Daoy (cell line): ENCODE measurements at places on chromosomes 6 and 20. TPM values are rescaled to one million over a fixed set of nuclear protein-coding genes. Genes with fewer than 3 reads are reported as not detected.
A peak's percentile ranks its signal among the peaks of the same experiment; 100 is the strongest.

GRCh38 chr6:70680396-70680795, 12.7 kb downstream of the SMAP1 start:
- no peak for DNase-seq

Gene BTNL2
- not detected in 2 replicates for total RNA-seq

- peak; percentile 61 for DNase-seq
Observed at GRCh38 chr20:37986873-37987601, 46.2 kb downstream of the TTI1 start.

Gene STMND1
- total RNA-seq: 0.29 and 0.33 TPM in 2 replicates

Gene CARMIL1
- total RNA-seq: 13.4 and 18.2 TPM in 2 replicates

Gene TMX4
- 8.1 and 10.2 TPM in 2 replicates for total RNA-seq

Gene SLC13A3
- 0.11 TPM in 1 of 2 replicates, not detected in the other for total RNA-seq

DNA sequence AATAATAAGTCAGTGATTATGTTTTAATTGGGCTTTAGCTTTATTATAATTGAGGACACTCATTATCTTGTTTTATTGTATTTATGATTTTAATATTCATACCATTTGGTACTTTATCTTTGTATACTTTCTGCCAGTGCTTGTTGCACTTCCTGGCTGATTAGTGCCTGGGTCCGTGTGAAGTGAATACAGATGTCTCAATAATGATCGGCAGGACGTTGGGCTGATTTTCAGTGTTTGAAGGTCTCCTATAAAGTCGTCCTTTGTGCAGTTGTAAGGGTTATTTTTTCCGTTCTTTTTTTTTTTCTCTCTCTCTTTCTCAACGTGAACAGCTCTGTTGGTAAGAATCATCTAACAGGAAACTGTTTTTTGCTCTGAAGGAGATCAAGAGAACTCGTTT, 450.0 kb upstream of the POU3F2 start:
- no peak for DNase-seq

DNA sequence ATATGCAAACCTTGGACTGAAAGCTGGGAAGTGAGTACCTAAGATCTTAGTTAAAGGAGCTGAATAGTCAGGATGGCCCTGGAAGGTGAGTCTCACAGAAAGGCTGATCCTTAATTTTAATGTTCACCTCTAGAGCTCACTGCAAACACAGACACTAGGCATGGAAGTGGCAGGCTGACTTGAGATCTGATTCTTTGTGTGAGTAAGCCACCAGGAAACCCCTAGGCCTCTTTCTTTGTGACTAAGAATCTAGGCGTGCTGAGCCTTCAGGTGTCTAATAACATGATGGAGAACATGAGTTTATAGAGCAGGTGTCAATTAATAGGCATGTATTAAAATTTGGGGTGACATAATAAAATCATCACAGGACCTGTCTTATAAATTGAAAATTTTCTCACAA, 642.2 kb downstream of the EYS start:
- DNase-seq: no peak
